ENCODE measurements at places on chromosomes 7 and 10.

DNA sequence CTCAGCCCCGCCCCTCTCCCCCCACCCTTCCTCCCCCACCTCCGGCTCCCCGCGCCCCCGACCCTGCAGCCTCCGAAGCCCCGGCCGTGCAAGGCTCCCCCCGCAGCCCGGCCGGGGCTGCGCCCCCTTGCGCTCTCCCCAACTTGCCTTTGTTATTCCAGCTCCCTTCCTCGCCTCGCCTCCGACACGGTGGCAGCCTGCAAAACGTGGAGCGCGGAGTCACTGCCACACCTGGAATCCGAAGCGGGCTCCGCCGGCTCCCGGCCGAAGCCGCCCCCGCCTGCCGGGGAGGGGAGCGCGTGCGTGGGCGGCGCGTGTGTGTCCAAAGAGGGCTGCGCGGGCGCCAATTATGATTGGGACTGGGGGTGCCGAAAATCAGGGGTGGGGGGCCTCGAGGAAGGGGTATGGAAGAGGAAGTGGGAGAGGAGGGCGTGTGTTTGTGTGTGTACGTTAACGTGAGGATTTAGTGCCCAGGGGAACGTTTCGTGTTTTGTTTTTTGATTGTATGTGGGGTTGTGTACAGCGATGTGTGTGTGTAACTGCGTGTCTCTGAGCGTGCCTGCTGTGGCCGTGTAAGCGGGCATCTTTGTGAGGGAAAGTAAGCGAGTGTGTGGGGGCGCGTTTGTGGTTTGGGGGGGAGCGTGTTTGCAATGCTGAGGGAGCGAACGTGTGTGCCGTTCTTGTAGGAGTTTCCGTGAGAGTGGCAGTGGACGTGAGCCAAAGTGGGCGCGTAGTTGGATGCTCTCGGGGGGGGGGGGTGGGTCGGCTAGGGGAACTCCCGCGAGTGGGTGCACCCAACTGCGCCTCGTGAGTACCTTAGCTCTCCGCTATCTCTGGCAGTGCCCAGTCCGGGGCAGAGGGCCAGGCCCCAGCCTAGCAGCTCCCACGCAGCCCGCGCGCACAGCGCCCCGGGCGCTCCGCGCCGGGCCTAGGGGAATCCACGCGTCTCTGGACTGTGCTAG is 1.2 kb upstream of the ZMIZ1 start:
- DNase-seq = no peak

DNA sequence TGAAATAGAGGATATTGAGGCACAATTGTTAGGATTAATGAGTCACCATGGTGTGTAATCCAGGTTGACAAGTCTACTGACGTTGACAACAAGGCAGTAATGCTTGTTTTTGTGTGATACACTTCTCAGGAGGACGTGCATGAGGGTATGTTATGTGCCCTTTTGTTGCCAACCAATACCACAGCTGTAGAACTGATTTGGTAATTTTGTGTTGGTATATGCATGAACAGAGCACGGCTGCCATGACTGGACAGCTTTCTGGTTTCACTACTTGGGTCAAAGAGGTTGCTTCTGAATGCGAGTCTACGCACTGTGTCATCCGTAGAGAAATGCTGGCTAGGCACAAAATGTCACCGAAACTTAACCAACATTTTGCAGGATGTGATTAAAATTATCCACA is 32.9 kb downstream of the PHTF2 start:
- no peak for DNase-seq

DNA sequence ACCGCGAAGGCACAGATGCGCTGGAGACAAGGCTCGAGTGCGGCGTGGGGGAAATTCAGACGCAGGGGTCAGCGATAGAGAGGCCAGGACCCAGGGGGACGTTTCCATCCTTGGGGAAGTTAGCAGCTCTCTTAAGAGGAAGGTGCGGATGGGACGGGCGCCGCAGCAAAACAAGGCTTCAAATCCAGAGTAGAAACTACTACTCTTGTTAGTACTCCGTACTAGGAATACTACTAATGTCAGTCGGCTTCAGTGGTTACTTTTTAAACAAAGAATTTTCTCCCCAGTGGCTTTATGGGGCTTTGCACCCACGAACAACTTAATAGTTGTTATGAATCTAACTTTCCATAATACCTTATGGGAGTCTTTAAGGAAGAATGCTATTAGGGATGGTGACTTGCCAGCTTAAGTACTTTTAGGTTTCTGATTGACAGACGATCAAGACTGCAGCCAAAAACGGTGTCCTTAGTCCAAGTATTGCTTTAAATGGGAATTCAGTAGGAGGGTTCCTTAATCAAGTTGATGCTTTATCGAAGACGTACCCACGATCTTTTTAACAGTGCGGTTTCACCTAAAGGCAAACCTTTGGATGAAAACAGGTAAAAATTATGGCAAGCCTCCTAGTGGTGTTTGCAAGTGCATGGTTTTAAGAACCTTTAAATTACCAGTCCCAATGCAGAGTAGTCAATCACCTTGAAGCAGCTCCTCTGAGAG is 812 bp upstream of the IDE start:
- DNase-seq = peak; percentile 15

DNA sequence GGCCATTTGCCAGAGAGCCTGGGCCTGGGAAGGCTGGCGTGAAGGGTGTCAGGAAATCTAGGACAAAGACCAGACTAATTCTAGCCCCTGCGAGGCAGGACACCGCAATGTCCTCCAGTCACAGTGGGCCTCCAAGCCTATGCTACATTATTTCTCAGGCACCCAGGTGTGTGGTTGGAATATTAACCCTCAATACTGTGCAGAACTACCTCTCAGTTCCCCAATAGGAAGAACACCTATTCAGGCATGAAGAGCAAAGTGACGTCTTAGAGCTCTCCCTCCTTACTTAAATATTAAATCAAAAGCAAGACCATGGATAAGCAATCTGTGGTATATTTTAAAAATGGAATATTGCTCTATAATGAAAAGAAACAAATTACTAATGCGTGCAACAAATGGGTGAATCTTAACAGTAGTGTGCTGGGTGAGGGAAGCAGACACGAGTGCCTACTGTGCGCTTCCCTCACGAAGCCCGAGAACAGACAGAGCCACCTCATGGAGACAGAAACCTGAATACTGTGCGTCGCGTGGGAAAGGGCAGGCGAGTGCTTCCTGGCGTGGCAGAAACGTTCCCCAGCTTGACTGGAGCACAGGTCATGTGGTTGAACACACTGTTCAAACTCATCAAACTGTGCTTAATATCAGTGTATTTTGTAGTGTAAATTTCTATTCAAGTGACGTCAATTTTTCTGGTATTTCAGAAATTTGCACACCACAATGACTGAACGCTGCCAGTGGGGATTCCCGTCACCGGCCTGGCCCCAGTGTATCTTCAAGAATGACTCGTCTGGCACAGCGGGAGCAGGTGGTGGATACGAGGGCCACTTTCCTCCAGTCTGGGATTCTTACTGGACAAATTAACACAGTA is 15.5 kb upstream of the PTPRN2 start:
- no peak for DNase-seq

- no peak for DNase-seq
These were observed 35.9 kb downstream of the TCF7L2 start for GRCh38 chr10:112985690-112986543.

DNA sequence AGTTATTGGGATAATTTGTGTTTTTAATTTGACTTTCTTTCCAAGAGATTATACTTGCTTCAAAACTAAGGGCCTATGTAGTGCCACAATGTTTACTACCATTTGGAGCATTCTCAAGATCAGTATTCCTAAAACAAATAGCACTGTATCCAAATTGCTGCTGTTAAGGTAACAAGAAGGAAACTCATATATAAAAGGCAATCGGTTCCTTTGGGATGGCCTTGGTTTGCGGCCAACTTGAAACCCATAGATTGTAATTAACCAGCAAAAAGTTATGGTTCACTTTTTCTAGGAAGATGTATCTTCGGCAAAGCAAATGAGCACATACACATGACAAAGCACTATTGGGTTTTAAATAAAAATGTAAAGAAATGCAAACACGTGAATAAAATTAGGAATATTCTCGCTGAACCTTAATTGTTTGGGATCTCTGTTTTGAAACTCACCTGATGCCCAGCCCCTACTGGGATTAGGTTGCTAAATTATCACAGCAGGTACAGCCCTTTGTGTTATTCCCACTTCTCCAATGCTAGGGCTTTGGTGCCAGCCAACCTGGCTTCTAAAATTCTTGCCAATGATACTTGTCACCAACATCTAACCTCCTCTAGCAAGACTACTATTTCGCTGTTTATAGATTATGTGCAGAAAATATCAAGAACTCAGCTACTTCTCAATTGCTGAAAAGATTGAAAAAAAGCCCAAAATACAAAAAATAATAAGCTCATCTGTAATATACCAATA is 16.0 kb downstream of the CDNF start:
- no peak for DNase-seq

DNA sequence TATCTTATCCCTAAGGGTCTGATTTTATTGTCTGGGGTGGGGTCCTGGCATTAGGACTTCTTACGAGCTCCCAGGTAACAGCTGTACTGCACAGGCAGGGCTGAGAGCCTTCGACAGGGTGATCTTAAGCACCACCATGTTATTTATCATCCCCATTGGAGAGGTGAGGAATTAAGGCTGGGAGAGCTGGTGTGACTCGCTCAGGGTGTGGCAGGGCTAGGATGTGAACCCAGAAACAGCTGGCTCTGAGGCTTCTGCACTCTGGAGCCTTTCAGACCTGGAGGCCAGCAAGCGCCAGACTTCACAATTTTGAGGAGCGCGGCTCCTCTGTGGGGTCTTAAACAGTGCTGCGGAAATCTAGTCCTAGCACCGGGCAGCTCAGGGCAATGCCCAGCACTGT is 27.4 kb upstream of the NDST2 start:
- no peak for DNase-seq

GRCh38 chr10:113128450-113129070 is 178.5 kb downstream of the TCF7L2 start:
- DNase-seq = no peak

DNA sequence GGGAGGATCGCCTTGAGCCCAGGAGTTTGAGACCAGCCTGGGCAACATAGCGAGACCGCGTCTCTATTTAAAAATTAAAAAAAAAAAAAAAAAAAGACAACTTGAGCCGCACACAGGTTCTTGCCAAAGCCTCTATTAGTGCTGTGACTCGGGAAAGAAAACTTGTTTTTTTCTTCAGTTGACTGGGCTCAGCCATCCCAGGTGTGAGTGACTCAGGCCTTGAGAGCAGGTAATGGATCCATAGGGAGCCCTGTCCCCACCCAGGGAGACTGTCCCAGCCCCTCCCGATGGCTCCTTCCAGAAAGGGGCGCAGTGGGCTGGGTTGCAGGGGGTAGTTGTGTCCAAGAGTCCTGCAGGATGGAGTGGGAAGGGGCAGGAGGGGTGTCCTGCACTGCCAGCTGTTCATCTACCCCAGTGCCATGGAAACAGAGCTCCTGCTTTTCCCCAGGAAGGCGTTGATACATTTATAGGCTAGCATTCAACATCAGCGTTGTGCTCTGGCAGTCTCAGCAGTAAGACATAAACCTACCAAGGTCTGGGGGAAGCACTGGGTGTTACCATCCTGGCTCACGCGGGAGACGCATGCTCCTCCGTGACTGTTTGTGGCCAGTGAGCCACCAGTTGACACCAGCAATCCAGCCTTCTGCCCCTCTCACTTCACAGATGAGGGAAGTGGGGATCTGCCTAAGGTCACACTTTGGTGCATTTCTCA is 126.6 kb downstream of the CUX1 start:
- no peak for DNase-seq

DNA sequence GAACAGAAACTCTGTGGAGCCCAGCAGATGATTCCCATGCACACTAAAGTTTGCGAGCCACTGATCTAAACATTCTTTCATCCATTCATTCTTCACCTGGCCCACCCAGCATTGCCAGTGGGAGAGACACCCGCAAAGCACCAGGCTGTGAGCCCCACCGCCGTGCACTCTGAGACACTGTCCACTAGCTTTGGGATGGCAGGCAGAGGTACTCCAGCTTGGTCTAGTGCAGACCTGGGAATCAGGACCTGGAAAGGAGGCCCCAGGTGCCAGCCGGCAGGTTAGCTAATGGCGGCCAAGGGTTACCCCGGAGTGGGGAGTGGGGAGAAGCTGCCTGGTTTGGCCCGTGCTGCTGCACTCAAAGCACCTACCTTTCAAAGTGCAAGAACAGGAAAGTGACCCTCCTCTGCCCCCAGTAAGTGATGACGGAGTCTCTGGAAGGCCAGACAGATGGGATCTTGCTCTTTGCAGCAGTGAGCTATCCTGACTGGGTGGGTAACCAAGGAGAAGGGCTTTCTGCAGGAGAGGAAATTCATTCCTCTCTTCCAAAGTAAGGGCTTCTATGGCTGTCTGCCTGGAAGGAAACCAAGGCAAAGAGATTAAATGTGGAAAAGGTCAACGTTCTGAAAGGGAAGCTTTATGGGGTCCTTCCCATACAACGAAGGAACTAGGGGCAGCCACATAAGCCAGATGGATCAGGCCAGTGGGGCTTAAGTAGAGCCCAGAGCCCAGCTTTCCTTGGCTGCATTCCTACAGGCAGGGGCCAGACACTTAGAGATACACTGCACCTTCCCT is 74.2 kb upstream of the LRRC4 start:
- DNase-seq = no peak

DNA sequence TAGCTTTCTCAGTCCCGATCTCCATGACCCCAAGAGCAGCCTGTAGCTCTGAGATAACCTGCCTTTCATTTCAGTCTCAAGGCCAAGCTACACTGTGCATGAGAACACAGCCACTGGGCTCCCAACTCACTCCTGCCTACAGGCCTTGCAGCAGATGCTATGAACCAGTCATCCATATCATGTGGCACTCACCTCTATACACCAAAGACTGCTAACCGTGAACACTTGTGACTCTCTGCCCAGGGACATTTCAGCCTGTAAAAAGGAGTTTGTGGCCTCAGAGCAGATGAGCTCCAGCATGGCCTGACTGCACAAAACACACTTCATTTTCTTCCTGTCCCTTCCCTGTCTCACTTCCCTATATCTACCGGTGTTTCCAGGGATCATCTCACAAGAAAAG is 56.9 kb upstream of the NPY start:
- no peak for DNase-seq

GRCh38 chr10:132349766-132350165 is 17.8 kb downstream of the LRRC27 start:
- no peak for DNase-seq

GRCh38 chr7:119254742-119255141 is 1018.2 kb upstream of the KCND2 start:
- DNase-seq = no peak

Data from cortex of kidney (tissue), 1 donor.